ENCODE measurements at places on chromosomes 7 and 10.

DNA sequence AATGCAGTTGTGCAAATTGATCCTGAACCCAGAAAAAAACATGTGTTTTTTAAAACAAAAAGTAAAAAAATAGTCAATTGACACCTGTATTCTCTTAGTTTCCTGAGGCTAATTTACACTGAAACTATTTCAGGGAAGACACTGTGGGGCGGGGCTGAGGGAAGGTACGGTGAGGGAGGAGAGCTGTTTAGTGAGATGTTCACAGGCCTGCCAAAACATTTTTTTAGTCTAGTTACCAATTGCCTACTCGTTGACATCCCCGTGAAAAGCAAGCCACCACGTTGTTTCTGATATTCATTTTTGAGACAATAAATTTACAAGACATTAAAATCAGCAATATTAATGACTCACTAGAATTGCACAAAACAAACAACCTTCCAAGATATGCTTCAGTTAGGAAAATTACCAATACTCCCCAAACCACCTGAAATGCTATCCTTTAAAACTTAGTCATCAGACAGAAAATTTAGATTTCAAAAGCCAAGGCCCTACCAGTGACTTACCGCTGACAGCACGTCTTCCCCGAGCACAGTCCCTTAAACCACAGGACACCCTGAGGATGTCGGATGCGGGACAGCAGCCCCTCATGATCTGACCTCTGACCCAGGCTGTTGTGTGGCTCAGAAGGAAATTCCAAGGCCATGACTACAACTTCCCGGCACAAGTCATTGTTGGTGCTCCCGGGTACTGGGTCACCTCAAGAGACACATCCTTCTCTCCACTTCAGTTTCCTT lies 279.2 kb downstream of the PRPF18 start:
- peak; percentile 62 for DNase-seq

- DNase-seq: no peak
These were observed 263.1 kb downstream of the RPS24 start for GRCh38 chr10:78296785-78297184.

- DNase-seq: no peak
These were observed 87.2 kb downstream of the AHR start for GRCh38 chr7:17385612-17386011.

DNA sequence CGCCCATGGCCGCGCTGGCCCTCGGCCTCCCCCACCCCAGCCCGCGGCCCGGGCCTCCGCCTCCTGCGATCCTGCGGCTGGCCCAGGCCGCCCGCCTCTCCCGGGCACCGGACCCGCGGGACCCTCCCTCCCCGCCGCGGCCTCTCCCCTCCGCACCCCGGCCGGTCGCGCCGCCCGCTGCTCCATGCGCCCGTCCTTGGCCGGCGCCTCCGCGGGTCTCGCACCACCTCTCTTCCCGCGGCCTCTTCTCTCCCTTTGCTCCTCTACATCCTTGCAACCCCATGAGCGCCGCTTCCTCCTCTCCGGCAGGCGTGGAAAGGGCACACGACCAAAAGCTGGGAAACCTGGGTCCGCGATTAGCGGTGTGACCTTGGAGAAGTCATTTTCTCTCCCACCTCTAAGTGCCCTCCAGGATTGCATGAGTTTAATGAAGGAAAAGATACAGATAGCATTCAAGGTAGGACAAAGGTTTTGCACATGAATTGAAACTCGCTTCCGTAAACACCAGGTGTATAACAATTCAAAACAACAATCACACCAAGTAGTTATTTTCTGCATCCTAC lies 448 bp upstream of the SRPK2 start:
- DNase-seq: peak; percentile 56

- DNase-seq: no peak
These were observed 77.9 kb upstream of the SAMD8 start for GRCh38 chr10:75033399-75034130.

Data from AG10803 (cell line).